Stimulated activated CD4-positive, alpha-beta T cell treated with anti-CD3 and anti-CD28 coated beads, Interleukin-4, amount 100 ng/mL, for 1 hour (primary cell): ENCODE measurements at places on chromosomes 2 and 18.

- no peak for DNase-seq
Observed at GRCh38 chr2:68293755-68294154, 26.0 kb downstream of the CNRIP1 start.

DNA sequence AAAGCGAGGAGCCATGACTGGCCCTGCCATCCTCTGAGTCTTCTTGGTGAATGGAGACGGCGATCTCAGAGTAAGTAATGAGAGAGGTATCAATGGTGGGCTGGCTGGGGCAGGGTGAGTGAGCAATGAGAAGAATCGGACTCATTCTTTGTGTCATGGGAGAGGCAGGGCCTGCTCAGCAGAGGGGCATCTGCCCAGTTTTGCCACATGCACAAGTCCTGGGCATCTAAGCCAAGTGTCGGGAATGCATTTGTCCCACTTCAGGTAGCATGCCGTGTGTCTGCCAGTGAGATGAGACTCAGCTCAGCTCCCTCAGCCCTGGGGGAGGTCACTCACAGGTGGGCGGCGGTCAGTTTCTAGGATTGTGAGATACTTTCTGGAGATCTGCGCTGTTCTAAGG lies 791.0 kb upstream of the RAB6C start:
- DNase-seq: no peak

DNA sequence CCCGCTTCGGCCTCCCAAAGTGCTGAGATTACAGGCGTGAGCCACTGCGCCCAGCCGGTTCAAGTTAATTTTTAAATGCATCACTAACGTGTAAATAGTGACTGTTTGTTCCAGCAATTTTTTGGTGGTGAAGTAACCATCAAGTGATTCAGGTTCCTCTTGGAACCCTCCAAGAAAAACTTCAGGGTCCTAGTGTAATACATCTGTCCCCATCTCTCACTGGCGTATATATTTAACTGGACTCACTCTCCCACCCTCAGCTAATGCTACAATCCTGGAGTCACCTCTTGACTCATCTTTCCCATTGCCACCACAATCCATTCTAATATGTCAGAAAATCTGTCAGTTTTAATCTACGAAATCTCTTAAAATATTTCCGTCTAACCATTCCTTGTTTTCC lies 10.3 kb downstream of the SULT1C4 start:
- no peak for DNase-seq

- DNase-seq: peak; percentile 67
Observed at GRCh38 chr2:84906108-84906899, 848 bp downstream of the TMSB10 start.

DNA sequence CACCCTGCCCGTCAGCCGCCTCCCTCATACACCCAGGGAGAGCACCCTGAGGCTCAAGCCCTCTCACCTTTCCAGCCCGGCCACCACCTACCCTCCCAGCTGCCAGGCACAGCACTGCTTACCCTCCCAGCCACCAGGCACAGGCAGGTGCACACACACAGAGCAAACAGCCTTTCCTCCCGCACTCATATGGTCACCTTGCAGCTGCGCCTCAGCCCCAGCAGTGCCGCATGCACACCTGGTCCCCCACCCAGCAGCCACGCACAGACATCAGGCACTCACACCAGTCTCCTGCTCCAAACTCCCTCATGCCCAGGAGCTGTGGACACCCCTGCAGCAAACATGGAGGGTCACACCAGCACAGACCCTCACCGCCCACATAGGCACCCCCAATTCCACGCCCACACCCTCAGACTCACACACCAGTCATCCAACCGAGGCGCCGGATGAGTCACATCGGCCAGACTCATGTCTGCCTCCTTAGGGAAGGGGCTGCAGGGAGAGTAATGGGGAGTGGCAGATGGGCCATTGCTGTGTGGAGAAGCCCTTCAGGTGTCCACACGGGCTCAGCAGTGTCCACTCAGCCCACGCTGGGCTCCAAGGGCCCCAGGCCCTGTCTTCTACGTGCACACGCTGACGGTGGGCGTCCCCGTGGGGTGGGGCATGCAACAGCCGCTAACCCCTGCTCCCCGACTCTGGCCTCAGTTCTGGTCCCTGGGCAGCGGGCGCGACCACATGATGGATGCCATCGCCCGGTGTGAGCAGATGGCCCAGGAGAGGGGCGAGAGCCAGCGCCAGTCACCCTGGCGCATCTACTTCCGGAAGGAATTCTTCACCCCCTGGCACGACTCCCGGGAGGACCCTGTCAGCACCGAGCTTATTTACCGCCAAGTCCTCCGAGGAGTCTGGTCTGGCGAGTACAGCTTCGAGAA lies 22.3 kb upstream of the GPR17 start:
- no peak for DNase-seq

- DNase-seq: peak; percentile 80
Observed at GRCh38 chr2:96528006-96528699, 8.4 kb upstream of the ARID5A start.

DNA sequence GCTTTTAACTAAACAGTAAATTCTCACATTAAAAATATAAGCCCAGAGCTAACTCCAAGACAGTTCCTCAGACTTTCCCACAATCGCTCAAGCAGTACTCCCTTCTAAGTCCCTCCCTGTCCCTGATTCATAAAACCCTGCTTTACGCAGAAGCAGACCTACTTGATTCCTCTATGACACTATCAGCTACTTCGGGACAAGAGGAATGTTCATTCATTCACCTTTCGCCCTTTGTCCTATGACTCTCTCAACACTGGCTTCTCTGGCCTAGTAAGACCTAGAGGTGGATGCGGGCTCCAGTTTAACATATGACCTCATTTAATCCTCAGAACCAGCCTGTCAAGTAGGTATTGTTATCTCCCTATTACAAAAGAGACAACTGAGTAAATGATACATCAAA lies 10.2 kb downstream of the LPIN2 start:
- DNase-seq: no peak

DNA sequence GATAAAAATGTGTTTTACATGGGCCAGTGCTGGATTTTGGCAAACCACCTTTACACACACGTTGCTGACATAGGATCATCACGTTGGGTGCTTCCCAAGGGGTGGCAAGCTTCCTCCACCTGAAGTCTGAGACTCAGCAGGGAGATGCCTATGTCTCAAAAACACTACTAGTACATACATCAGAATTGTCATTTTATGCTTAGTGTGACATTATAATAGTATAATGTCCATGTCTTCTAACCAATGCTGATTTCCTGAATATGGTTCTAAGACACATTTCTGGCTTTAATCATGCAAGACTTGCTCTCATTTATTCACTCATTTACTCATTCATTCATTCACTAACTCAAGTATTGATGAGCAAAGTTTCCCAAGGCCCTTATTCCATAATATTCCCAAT lies 322.3 kb downstream of the LNPK start:
- DNase-seq: no peak

- DNase-seq: no peak
Observed at GRCh38 chr18:5546660-5547059, 2.9 kb upstream of the EPB41L3 start.

- DNase-seq: no peak
Observed at GRCh38 chr2:74041182-74041581, 56.5 kb downstream of the TET3 start.

DNA sequence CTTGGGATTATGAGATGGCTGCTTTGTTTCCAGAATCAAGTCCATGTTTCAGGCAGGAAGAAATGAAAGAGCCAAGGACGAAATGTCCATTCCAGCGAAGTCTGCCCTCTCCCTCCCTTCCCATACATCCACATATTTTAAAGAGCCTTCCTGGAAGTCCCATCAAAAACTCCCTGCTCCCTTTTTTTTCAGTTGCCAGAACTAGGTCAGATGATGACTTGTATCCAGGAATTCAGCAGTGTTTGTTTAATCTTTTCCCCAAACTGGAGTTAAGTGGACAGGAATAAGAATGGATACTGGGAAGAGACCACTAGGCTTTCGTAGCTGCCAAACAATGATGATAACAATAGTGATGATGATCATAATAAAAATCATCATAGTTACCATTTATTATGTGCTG lies 198.7 kb downstream of the MEIS1 start:
- no peak for DNase-seq

- no peak for DNase-seq
Observed at GRCh38 chr2:74357627-74358026, 14.4 kb upstream of the SLC4A5 start.

DNA sequence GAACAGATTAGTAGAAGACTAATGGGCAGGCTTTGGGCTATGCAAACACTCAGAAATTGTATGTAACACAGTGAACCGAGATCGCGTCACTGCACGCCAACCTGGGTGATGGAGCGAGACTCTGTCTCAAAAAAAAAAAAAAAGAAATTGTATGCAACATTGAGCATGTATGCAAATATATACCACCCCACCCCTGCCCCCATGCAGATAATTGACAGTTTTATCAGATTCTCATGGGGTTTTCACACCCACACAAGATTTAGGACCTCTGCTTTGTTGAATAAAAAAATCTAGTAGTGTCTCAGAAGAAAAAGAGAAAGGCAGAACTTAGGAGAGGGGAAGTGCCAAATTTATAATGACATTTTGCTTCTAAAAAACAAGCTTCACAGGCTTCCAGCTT lies 131.6 kb upstream of the FN1 start:
- no peak for DNase-seq

DNA sequence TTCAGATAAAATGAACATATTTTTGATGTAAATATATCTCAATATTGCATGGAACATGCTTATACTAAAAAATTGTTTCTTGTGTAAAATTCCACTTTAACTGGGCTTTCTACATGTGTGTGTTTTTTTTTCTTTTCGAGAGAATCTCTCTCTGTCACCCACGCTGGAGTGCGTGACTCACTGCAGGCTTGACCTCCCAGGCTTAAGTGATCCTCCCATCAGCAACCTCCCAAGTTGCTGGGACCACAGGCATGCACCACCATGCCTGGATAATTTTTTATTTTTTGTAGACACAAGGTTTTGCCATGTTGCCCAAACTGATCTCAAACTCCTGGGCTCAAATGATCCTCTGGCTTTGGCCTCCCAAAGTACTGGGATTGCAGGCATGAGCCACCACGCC lies 254.6 kb downstream of the LOXHD1 start:
- DNase-seq: no peak

DNA sequence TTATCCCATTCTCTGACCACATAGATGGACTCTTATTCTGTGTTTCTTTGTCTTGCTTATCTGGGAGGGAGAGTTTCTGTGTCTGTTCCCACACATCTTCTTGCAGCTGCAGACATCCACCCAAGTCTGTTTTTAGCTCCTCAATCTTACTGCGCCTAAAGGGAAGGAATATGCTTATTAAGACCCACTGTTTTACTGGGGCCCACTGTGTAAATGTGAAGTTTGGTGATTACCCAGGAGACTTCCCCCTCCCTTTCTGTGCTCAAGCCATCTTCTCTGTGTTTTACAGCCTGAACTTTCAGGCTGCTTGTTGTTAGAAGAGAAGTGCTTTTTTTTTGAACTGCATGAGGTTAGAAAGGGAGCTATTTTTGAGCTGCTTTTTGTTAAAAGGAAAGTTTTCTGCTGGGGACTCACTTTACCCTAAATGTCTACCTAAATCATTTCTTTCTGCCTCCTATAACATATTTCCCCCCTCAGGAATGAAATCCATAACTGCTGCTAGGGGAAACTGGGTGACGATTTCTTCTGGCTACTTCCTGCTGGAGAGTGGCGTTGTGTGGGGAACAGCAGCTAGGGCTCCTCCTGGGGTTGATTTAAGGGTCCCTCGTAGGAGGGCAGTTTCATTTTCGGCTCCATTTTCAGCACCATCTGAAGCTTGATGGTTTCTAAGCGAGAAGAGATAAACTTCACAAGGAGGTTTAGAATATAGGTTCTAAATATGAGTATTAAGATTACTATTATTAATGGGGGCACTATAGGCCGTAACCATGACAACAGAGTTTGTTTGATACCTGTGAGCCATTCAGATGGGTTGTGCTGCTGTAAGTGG lies 39.5 kb upstream of the GMCL1 start:
- no peak for DNase-seq

DNA sequence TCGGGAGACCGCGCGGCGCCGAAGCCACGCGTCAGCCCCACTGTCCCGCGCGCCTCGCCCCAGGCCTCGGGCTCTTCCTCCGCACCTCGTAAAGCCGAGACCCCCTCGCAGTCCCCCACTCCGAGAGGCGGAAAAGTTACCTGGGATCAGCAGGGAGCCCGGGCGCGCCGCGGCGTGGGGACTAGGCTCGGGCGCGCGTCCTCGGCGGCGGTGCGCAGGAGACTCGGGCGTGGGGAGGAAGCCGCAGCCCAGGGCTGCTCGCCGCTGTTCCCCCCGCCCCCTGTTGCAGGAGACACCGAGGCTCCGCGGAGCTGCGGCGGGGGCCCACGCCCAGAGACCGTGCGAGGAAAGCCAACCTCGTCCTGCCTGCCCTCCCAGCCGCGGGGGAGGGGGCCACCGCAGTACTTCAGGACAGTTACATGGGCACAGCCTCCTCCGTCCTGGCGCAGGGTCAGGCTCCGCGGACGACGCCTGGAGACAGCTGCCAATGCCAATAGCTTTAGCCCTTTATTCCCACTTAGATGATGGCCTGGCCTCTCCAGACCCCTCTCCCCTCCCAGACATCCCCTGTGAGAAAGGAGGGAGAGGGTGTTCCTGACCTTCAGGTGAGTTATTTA lies at the start of gene EPB41L3:
EPB41L3 (minus strand) TSS at position 225 of the 617 bp plus-strand sequence. CDS start 54,814 bp downstream, outside the sequence.
- no peak for DNase-seq

GRCh38 chr18:49441338-49441938 lies 19.0 kb downstream of the DYM start:
- DNase-seq: no peak

- no peak for DNase-seq
Observed at GRCh38 chr2:204005940-204006721, 69.6 kb downstream of the ICOS start.

GRCh38 chr2:113930448-113930847 lies 40.6 kb downstream of the ACTR3 start:
- no peak for DNase-seq

DNA sequence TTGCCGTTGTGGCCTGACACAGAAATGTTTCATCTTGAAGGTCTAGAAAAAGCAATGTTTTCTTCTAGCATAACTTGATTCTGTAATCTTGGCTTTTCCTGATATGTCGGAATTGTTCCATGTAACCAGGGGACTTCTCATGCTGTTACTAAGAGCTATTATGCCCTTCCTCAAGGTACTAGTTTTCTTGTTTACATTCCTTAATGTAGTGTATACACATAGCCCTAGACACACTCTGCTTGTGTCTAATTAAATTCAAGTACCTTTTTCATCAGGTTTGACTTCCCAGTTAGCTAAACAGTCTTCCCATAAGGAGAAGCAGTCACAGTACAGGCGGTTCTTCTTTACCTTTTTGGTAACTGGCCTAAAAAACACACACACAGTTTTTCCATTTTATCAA lies 122.8 kb upstream of the MSH6 start:
- DNase-seq: no peak

- DNase-seq: no peak
Observed at GRCh38 chr2:191730263-191730662, 52.3 kb downstream of the NABP1 start.
